ENCODE measurements at places on chromosomes 4 and X.
A peak's percentile ranks its signal among the peaks of the same experiment; 100 is the strongest.

DNA sequence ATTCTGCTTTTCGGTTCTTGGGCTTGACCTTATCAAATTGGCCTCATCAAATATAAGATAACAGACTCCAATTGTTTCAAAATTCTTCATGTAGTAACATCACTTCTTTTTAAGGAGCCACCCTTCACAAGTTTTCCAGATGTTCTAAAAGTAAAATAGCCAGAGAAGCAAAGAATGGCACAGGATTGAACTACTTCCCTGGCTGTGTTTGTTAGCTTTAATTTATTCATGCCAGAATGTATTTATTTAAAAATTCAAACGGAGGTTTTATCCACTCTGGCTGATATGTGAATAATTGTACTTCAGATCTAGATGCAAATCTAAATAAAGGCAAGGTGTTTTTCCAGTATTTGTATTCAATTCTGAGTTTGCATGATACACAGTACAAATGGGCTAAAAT is 581.3 kb upstream of the TENM3 start:
- H3K27me3 ChIP-seq, result no peaks in the 10 kb centered on the region
- H3K4me1 ChIP-seq, result no peaks in the 10 kb centered on the region
- H3K4me3 ChIP-seq, result no peak overlapping the region
- DNase-seq, result no peak
- no peak overlapping the region for H3K27ac ChIP-seq

DNA sequence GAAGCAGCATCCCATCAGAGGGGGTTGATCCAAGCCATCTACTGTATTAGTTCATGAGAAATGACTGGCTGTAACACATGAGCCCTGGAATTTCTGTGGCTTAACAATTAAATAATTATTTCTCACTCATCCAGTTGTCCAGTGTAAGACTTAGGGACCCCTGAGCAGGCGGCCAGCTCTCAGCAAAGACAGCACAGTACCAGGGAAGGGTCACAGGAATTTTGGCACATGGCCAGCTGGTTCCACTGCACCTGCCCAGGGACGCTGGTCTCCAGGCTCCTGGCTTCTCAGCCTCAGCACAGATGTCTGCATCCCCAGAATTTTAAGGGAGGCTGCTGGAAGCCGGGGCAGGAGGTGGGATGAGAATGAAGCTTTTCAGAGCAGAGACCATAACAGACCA is 93.7 kb upstream of the DHRSX start:
- 0 out of 2 replicates have a peak, but pooled peaks cover 3% of the 10 kb centered on the region for H3K36me3 ChIP-seq
- no peak overlapping the region for H3K4me3 ChIP-seq
- H3K27ac ChIP-seq, result no peak overlapping the region
- H3K4me1 ChIP-seq, result no peaks in the 10 kb centered on the region

DNA sequence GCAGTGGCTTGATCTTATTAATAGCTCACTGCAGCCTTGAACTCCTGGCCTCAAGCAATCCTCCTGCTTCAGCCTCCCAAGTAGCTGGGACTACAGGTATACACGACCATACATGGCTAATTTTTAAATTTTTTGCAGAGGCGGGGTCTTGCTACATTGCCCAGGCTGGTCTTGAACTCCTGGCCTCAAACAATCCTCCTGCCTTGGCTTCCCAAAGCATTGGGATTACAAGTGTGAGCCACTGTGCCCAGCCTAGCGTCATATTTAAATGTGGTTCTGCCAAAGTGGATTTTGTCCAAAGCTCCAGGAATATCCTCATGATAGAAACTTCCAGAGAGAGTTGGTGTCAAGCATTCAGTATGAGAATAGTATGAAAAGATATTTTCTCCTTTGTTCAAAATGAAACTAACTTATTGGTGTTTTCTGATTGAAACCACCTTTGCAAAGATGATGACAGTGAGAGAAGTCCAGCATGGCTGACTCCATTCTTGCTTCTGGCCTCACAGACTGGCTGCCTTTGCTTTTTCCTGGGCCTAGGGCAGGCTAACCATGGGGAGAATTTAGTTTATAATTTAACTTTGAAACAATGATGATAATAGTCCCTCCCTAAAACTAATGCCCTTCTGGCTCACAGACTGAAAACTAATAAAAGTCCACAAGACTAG is 129.0 kb downstream of the C4orf51 start:
- no peaks in the 10 kb centered on the region for H3K36me3 ChIP-seq
- DNase-seq, result no peak
- H3K27ac ChIP-seq, result no peak overlapping the region
- no peaks in the 10 kb centered on the region for H3K27me3 ChIP-seq
- no peak overlapping the region for H3K4me3 ChIP-seq

GRCh38 chrX:72038016-72038415 is 93.7 kb downstream of the RTL5 start:
- H3K4me3 ChIP-seq, result no peak overlapping the region
- H3K27ac ChIP-seq, result no peak overlapping the region
- no peak for DNase-seq
- no peaks in the 10 kb centered on the region for H3K36me3 ChIP-seq

- DNase-seq, result no peak
- H3K36me3 ChIP-seq, result peaks cover 20% of the 10 kb centered on the region
- H3K4me1 ChIP-seq, result no peaks in the 10 kb centered on the region
- H3K4me3 ChIP-seq, result no peak overlapping the region
These were observed 63.4 kb downstream of the CLOCK start for GRCh38 chr4:55483315-55483714.

- DNase-seq, result no peak
- no peak overlapping the region for H3K4me3 ChIP-seq
- no peaks in the 10 kb centered on the region for H3K4me1 ChIP-seq
- H3K36me3 ChIP-seq, result peaks cover 7% of the 10 kb centered on the region
- H3K27ac ChIP-seq, result no peak overlapping the region
- H3K27me3 ChIP-seq, result no peaks in the 10 kb centered on the region
These were observed 110.7 kb downstream of the GPR143 start for GRCh38 chrX:9654929-9655328.

- no peak overlapping the region for H3K4me3 ChIP-seq
- no peaks in the 10 kb centered on the region for H3K36me3 ChIP-seq
- H3K4me1 ChIP-seq, result no peaks in the 10 kb centered on the region
- H3K27ac ChIP-seq, result no peak overlapping the region
- no peak for DNase-seq
These were observed 108.3 kb downstream of the AFAP1 start for GRCh38 chr4:7831330-7831729.

GRCh38 chr4:15883610-15884243 is 54.8 kb downstream of the FGFBP1 start:
- DNase-seq, result no peak
- H3K27me3 ChIP-seq, result no peaks in the 10 kb centered on the region
- H3K36me3 ChIP-seq, result no peaks in the 10 kb centered on the region
- no peak overlapping the region for H3K27ac ChIP-seq
- H3K4me1 ChIP-seq, result no peaks in the 10 kb centered on the region
- no peak overlapping the region for H3K4me3 ChIP-seq

- no peak for DNase-seq
- no peaks in the 10 kb centered on the region for H3K36me3 ChIP-seq
These were observed 29.2 kb downstream of the FHIP1A start for GRCh38 chr4:151438154-151438553.

- H3K27ac ChIP-seq, result no peak overlapping the region
- H3K4me1 ChIP-seq, result no peaks in the 10 kb centered on the region
These were observed 63.0 kb upstream of the ZXDB start for GRCh38 chrX:57528670-57529255.

- H3K27ac ChIP-seq, result no peak overlapping the region
- H3K4me1 ChIP-seq, result no peaks in the 10 kb centered on the region
- DNase-seq, result no peak
- H3K36me3 ChIP-seq, result no peaks in the 10 kb centered on the region
- no peak overlapping the region for H3K4me3 ChIP-seq
- no peaks in the 10 kb centered on the region for H3K27me3 ChIP-seq
These were observed 165.2 kb upstream of the SLC7A11 start for GRCh38 chr4:138407329-138407728.

DNA sequence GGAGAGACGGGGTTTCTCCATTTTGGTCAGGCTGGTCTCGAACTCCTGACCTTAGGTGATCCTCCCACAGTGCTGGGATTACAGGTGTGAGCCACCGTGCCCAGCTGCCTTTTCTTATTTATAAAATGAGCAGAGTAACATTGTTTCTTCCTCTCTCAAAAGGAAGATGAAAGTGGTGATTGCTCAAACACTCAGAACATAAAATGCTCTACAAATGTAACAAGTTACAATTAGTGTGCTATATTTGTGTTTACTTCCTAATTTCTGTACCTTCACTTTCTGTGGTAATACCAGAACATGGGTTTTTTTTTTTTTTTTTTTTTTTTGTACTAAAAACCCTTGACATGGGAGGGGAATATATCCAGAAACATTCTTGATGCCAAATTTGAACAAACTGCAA is 197.9 kb downstream of the MGST2 start:
- H3K4me1 ChIP-seq, result 0 out of 2 replicates have a peak, but pooled peaks cover 3% of the 10 kb centered on the region
- no peak for DNase-seq
- no peak overlapping the region for H3K27ac ChIP-seq
- no peak overlapping the region for H3K4me3 ChIP-seq
- H3K36me3 ChIP-seq, result no peaks in the 10 kb centered on the region
- H3K27me3 ChIP-seq, result no peaks in the 10 kb centered on the region

DNA sequence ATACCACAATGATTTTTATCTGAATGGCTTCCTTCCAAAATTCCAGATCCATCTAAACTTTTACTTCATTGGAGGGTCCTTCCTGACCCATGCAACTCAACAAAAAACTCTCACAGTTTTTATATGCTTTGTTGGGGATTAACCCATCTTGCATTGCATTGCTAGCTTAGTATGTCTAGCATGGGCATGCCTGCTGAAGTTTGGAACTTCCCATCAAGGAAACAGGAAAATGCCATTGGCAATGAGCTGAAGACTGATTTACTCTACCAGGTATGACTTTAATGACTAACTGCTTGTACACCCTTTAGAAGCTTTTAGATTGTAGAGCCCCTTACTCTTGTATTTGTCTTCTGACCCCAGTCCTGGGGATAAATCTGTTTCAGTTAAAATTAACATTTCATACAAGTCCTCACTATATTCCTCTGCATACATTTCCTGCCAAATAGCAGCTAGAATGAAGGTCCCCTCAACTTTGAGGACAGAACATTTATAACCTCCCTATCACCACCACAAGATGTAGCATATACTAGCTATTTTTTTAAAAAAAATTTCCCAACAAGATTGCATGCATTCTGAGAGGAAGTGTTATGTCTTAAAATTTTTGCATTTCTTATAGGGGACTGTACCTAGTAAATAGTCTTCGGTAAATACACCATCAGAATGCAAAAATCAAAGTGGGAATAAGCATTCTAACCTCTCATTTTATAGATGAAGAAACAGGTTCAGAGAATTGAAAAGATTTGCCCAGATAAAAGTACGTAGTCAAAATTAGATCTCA is 52.5 kb upstream of the ATXN3L start:
- no peaks in the 10 kb centered on the region for H3K27me3 ChIP-seq
- H3K4me3 ChIP-seq, result no peak overlapping the region
- no peak overlapping the region for H3K27ac ChIP-seq
- H3K4me1 ChIP-seq, result peaks cover 8% of the 10 kb centered on the region
- no peak for DNase-seq

- H3K4me3 ChIP-seq, result no peak overlapping the region
- H3K27ac ChIP-seq, result no peak overlapping the region
- no peaks in the 10 kb centered on the region for H3K4me1 ChIP-seq
- H3K36me3 ChIP-seq, result no peaks in the 10 kb centered on the region
- DNase-seq, result no peak
- H3K27me3 ChIP-seq, result no peaks in the 10 kb centered on the region
These were observed 648.3 kb downstream of the SPRY1 start for GRCh38 chr4:124044867-124045266.

DNA sequence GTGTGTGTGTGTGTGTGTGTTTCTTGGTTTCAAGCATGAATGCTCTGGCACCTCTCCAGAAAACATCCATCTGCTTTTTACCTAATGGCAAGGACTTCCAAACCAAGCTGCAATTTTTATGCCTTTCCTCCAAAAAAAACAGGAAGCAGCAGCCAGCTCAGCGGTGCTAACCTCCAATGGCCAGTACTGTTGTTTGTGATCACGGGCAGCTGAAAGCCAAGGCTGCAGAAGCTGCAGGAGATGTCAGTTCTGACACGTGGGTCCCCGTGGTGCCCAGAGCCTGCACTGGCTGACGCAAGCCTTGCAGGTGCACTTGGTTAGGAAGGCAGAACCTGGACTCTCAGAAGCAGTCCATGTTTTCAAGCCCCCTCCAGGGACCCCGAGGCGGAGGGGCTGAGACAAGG is 313.6 kb upstream of the DDX53 start:
- H3K4me1 ChIP-seq, result no peaks in the 10 kb centered on the region
- DNase-seq, result no peak
- no peaks in the 10 kb centered on the region for H3K36me3 ChIP-seq
- no peak overlapping the region for H3K4me3 ChIP-seq

GRCh38 chr4:25012655-25013054 is 18.1 kb downstream of the LGI2 start:
- H3K4me1 ChIP-seq, result no peaks in the 10 kb centered on the region
- DNase-seq, result no peak
- no peaks in the 10 kb centered on the region for H3K36me3 ChIP-seq

GRCh38 chr4:18847249-18847890 is 825.8 kb upstream of the LCORL start:
- no peak for DNase-seq
- no peaks in the 10 kb centered on the region for H3K36me3 ChIP-seq
- H3K27ac ChIP-seq, result no peak overlapping the region
- no peaks in the 10 kb centered on the region for H3K27me3 ChIP-seq

GRCh38 chrX:111100191-111100590 is 4.2 kb downstream of the PAK3 start:
- no peaks in the 10 kb centered on the region for H3K4me1 ChIP-seq
- H3K4me3 ChIP-seq, result no peak overlapping the region
- H3K27ac ChIP-seq, result no peak overlapping the region
- no peaks in the 10 kb centered on the region for H3K27me3 ChIP-seq
- DNase-seq, result peak; percentile 4

GRCh38 chr4:58560736-58561135 is 1450.6 kb upstream of the IGFBP7 start:
- H3K36me3 ChIP-seq, result no peaks in the 10 kb centered on the region
- H3K4me3 ChIP-seq, result no peak overlapping the region
- no peak for DNase-seq
- no peak overlapping the region for H3K27ac ChIP-seq
- no peaks in the 10 kb centered on the region for H3K27me3 ChIP-seq

DNA sequence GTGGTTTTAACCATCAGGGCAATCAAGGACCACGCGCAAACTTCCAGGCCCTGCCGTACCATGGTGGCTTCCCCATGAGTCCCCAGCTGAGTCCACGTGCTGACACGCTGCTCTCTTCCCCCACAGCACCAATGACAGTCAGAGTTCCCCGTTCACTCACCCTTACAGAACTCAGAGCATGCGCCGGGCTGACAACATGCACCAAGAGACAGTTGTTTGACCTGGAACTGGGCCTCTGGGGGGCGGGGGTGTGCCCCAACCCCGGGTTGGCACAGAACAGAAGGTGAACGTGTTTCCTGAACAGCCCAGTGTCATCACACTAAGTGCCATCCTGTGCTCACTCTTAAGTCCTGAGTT is 29.4 kb downstream of the IRF2 start:
- H3K4me1 ChIP-seq, result no peaks in the 10 kb centered on the region
- DNase-seq, result no peak
- no peaks in the 10 kb centered on the region for H3K27me3 ChIP-seq
- no peak overlapping the region for H3K27ac ChIP-seq
- H3K36me3 ChIP-seq, result no peaks in the 10 kb centered on the region

- H3K27me3 ChIP-seq, result no peaks in the 10 kb centered on the region
- no peaks in the 10 kb centered on the region for H3K4me1 ChIP-seq
- no peak overlapping the region for H3K27ac ChIP-seq
- H3K4me3 ChIP-seq, result no peak overlapping the region
- peaks cover 60% of the 10 kb centered on the region for H3K36me3 ChIP-seq
These were observed 10.4 kb downstream of the HAUS7 start for GRCh38 chrX:153459986-153460385.

- no peak for DNase-seq
- no peaks in the 10 kb centered on the region for H3K4me1 ChIP-seq
These were observed 201.3 kb upstream of the GNPDA2 start for GRCh38 chr4:44927399-44928380.

GRCh38 chr4:186104890-186105646 is 564 bp downstream of the FAM149A start:
- no peaks in the 10 kb centered on the region for H3K27me3 ChIP-seq
- DNase-seq, result no peak
- no peaks in the 10 kb centered on the region for H3K36me3 ChIP-seq
